ENCODE measurements at places on chromosomes 6 and 20. TPM values are rescaled to one million over a fixed set of nuclear protein-coding genes. Genes with fewer than 3 reads are reported as not detected.

EMILIN3 gene
- not detected for polyA plus RNA-seq

WASF1 gene
- polyA plus RNA-seq, result 0.92 TPM

PHACTR3 gene
- under 0.01 TPM for polyA plus RNA-seq

EDN3 gene
- polyA plus RNA-seq, result 28.8 TPM

HUS1B gene
- polyA plus RNA-seq, result not detected

THBS2 gene
- 1.8 TPM for polyA plus RNA-seq

OLIG3 gene
- polyA plus RNA-seq, result not detected

COL9A1 gene
- 0.52 TPM for polyA plus RNA-seq

CDKN1A gene
- polyA plus RNA-seq, result 404 TPM

PAX1 gene
- not detected for polyA plus RNA-seq

HSPA1B gene
- 63.1 TPM for polyA plus RNA-seq

HCRTR2 gene
- not detected for polyA plus RNA-seq

BMP5 gene
- polyA plus RNA-seq, result 0.76 TPM

RPL7L1 gene
- 30.6 TPM for polyA plus RNA-seq

MAPK13 gene
- polyA plus RNA-seq, result 110 TPM

NNAT gene
- polyA plus RNA-seq, result 7.8 TPM

ZNF391 gene
- under 0.01 TPM for polyA plus RNA-seq

MYCT1 gene
- 0.46 TPM for polyA plus RNA-seq

CST1 gene
- not detected for polyA plus RNA-seq

UQCC2 gene
- 90.9 TPM for polyA plus RNA-seq

SNX14 gene
- 61.1 TPM for polyA plus RNA-seq

TNFRSF6B gene
- polyA plus RNA-seq, result 4.8 TPM

RBM24 gene
- polyA plus RNA-seq, result 1.3 TPM

NELFCD gene
- polyA plus RNA-seq, result 43.6 TPM

HAO1 gene
- not detected for polyA plus RNA-seq

PI3 gene
- 2,021 TPM for polyA plus RNA-seq

DCBLD1 gene
- polyA plus RNA-seq, result 2.3 TPM

IFT52 gene
- 32.4 TPM for polyA plus RNA-seq

OGFR gene
- polyA plus RNA-seq, result 43.7 TPM

MAFB gene
- 6.5 TPM for polyA plus RNA-seq

MATN4 gene
- not detected for polyA plus RNA-seq

SAMD10 gene
- 4.2 TPM for polyA plus RNA-seq

DEFB132 gene
- not detected for polyA plus RNA-seq

TOX2 gene
- 8.1 TPM for polyA plus RNA-seq

OR2J3 gene
- polyA plus RNA-seq, result not detected

FRK gene
- polyA plus RNA-seq, result 3.6 TPM

PNLDC1 gene
- polyA plus RNA-seq, result not detected

HLA-DRB1 gene
- 158 TPM for polyA plus RNA-seq

C20orf144 gene
- not detected for polyA plus RNA-seq

GNAS gene
- 680 TPM for polyA plus RNA-seq

PACSIN1 gene
- not detected for polyA plus RNA-seq

KCNQ5 gene
- not detected for polyA plus RNA-seq

PSMB1 gene
- 271 TPM for polyA plus RNA-seq
